Testis (tissue), 5 donors: ENCODE measurements at places on chromosomes 12 and 14. TPM values are rescaled to one million over a fixed set of nuclear protein-coding genes. Genes with fewer than 3 reads are reported as not detected.
A peak's percentile ranks its signal among the peaks of the same experiment; 100 is the strongest.

DNA sequence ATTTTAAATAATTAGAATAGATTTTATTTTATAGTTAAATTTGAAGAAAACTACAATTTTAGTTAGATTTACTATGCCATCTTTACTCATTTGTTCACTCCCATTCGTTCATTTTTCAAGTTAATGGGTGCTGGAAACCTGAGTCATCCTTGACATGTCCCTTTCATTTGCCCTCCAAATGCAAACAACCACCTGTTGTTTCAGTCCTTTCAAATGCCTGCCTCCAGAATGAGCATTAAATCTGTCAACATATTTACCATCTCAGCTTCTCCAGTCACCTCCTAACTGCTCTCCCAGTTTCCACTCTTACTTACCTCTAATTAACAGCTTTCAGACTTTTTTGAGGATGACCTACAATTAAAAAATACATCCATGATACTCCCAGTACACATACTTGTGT is 375.5 kb downstream of the RAD51B start:
- no peak for DNase-seq

Gene CLEC1B
- total RNA-seq = 0.63 TPM

Gene SLC4A8
- 63.7 TPM for total RNA-seq

DNA sequence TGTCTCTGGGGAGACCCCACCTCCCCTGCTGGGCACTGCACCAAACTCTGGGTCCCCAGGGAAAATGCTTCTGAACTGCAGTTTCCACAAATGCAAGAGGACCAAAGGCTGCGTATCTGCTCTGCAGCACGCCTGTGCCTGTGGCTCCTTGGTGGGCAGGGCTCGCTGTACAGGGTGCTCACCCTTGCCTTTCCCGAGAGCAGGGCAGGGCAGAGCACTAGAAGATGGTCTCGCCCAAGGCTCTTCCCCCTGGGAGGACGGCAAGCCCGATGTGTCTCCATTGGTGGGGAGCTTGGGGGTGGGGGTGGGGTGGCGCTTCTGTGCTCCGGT is 175.3 kb upstream of the RTL1 start:
- peak; percentile 6 for DNase-seq

Gene NAV3
- total RNA-seq = 21.9 TPM

- no peak for DNase-seq
Measured at GRCh38 chr12:119840582-119840981, 36.5 kb downstream of the CIT start.

Gene TSPAN19
- total RNA-seq = 2.4 TPM

GRCh38 chr14:101005447-101005846 is 101.9 kb upstream of the RTL1 start:
- DNase-seq = peak; percentile 34

Gene IGF1
- total RNA-seq = 16.9 TPM

DNA sequence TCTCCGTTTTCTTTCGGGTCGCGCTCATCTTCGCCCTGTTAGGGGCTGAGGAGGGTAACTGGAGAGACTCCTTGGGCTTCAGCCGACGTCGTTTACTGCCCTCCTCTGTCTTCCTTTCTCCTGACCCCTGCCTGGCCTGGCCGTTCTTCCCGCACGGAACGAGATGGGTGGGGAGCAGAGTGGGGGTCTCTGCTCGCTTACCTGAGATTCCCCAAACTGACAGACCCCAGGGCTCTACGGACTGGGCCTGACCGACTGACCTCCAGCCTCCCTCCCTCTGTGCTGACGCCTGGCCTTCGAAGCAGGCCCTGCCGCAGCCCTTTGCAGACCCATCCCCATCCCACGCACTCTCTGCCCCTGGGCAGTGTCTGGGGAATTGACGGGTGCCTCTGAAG is 439 bp downstream of the GOLGA5 start:
- no peak for DNase-seq

GRCh38 chr12:19288603-19289244 is 150.6 kb upstream of the AEBP2 start:
- no peak for DNase-seq

Gene TMEM52B
- 1.2 TPM for total RNA-seq

DNA sequence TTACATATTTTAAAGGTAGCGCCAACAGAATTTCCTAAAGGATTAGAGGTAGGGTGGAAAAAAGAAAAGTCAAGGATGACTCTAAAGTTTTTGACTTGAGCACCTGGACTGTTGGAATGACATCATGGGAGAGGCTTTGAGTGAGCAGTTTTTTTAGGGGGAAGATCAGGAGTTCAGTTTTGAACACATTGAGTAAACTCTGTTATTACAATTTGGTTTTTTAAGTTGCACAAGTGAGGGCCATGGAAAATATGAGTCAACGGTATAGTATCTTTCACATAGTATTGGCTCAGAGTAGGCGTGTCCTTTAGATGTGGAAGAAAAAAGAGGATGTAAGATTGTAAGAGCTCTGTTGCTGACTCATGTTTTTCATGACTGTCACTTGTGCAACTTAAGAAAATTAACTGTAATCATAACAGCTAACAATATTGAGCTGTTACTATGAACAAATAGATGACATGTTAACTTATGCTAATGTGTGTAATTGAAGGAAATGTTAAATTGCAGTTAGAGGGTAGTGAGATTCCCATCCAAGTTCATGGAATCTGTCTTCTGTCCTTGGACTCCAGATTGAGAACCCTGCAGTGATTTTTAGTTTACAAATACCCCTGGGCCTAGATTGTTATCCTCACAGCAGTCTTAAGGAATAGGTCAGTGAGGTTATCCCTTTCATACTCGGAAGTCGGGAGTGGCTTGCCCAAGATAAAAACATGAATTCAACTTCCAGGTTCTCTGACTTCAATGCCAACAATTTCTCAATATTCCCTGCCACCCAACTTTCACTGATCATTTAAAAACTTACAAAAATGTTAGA is 48.2 kb upstream of the ATP2B1 start:
- no peak for DNase-seq

Gene GALNT16
- total RNA-seq = 5.6 TPM

DNA sequence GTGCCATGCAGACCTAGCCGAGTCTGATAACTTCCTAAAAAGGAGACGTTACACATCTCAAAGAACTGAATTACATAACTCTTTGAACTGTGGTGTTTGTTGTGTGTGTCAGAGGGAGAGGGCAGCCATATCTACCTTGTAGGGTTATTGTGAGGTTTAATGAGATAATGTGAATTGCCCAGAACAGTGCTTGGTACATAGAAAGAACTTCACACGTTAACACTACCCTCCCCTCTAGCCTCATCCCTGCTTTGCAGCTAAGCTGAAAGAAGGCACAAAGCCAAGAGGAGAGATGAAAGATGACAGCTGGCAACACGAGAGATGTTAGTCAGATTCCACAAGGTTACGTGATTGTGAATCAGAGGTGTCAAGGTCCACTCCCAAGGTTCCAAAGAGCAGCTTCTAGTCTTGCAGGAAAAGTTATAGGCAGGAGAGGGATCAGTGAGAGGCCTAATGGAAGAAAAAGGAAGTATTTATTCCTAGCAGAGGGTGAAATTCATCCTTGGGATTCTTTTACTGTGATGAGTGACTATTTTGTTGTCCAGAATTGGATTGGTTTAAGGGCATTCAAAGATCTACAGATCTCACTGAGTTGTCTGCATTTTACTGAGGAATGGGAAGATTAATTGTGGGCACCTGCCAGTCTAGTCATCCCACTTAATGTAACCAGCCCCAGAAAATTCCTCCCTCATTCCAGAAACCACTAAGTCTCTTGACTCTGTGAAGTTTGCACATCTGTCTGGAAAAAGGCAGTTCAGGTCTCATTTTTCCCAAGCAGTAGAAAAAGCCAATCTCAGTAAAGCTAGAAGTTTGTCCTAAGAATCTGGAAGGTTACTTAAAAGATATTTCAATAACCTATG is 25.9 kb upstream of the WNK1 start:
- DNase-seq = no peak

Gene DCP1B
- total RNA-seq = 40.0 TPM

- no peak for DNase-seq
Measured at GRCh38 chr12:108761226-108761625, 29.9 kb upstream of the CORO1C start.

DNA sequence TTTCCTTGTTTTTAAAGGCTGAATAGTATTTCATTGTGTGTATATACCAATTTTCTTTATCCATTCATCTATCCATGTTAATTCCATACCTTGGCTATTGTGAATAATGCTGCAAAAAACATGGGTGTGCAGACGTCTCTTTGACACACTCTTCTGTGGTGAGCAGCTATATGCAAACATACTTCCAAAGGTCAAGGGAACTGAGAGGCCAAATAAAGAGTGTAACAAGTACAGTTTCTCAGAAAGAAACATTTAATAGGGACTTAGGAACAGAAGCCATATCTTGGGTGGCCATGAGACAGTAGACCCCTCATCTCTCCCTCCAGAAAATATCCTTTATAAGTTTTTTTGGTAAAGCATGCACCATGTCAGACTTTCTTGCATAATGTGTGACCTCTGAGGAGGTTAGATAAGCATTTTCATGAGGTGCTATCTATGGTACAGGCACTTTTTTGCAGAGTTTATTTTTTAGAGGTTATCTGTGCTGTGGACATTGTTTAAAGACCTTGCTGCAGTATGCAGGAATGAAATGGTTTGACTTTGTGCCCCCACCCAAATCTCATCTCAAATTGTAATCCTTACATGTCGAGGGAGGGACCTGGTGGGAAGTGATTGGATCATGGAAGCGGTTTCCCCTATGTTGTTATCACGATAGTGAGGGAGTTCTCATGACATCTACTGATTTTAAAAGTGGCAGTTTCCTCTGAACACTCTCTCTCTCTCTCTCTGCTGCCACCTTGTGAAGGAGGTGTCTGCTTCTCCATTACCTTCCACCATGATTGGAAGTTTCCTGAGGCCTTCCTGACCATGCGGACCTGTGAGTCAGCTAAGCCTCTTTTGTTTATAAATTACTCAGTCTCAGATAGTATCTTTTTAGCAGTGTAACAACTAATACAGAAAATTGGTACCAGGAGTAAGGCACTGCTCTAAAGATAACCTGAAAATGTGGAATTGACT is 1202.3 kb downstream of the GALC start:
- DNase-seq = no peak

DNA sequence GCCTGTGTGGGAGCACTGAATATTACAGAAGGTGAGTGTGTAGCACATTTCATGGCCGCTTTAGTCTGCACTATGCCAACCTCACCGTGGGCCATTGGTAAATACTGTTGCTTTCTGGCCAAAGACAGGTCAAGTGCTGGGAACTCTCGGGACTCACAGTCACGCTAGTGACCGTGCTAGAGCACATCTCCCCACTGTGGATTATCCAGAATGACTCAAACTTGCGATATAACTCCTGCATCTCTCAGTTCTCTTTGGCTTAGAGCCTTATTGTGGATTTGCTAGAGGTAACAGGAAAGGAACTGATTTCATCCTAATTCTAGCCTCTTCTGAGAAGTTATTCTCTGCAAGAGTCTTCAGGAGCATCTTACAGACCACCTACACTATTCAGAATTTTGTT is 86.5 kb downstream of the DAD1 start:
- DNase-seq = no peak

Gene TMEM30B
- 8.9 TPM for total RNA-seq

DNA sequence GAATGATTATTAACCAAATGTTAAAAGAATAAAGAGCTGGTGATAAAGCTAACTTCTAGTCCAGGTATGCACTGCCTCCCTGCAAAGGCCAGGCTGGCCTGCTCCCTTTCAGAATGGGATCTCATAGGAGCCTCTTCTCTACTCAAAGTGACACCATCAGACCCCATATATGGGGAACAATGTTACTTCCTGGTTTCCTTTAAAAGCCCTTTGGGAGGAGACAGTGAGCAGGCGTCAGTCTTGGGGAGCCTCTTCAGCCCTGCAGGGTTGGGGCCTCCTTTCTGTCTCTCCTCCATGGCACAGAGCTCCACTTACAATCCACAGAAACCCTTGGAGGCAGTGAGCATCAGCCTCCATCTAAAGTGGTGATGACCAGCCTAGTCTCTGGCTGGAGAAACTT is 17.3 kb upstream of the GPRC5A start:
- no peak for DNase-seq

GRCh38 chr14:70665448-70666360 is 24.0 kb downstream of the TTC9 start:
- no peak for DNase-seq

GRCh38 chr12:93146263-93146939 is 217.3 kb upstream of the EEA1 start:
- DNase-seq = no peak

Gene C12orf50
- total RNA-seq = 24.8 TPM

GRCh38 chr12:3751151-3752095 is 1.5 kb downstream of the CRACR2A start:
- no peak for DNase-seq

Gene WASHC4
- 57.7 TPM for total RNA-seq

DNA sequence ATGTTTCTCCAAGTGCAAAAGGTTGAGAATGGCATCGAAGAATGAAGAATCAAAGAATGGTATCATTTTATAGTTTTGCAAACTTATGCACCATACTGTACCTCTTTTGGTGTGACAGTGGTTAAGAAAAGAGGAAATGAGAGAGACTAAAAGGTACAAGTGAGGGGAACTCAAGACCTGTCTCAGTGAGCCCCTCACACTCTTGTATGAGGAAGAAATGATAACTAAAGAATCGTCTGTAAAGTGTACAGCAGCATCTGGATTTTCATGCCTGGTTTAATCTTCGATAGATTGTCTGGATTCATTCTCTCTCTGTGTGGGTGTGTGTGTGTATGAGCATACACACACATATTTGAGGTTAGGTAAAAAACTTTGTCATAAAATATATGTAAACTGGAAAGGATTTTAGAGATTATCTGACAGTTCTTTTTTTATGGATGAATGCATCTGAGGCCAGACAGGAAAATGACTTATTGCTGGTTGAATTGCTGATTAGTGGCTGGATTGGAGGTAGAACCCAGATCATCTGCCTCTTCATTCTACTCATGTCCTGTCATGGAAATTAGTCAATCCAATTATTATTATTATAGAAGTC is 16.0 kb upstream of the SLC38A2 start:
- DNase-seq = no peak
